ENCODE measurements at places on chromosomes 2 and 18.

- DNase-seq, result no peak
Measured at GRCh38 chr2:71129114-71129901, 721 bp downstream of the MCEE start.

- no peak for DNase-seq
Measured at GRCh38 chr18:46155641-46156051, 51.5 kb downstream of the HAUS1 start.

DNA sequence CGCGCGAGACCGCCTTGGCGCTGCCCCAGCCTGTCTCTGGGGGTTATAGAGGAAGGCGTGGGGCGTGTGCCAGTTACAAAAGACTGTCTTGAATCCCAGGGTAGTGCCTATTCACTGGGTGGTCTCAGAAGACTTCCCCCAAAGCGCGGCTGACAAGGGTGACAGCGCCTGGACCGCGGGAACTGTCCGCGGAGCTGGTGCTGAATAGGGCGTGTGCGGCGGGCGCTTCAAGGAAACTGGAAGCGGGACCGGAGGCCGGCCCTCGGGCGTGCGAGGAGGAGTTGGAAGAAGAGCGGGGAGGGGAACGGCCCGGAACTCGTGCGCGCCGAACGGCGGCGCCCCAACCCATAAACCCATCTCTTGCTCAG is 2.3 kb downstream of the EGR4 start:
- DNase-seq, result no peak

GRCh38 chr2:239197146-239197545 is 203.7 kb downstream of the HDAC4 start:
- DNase-seq, result no peak

DNA sequence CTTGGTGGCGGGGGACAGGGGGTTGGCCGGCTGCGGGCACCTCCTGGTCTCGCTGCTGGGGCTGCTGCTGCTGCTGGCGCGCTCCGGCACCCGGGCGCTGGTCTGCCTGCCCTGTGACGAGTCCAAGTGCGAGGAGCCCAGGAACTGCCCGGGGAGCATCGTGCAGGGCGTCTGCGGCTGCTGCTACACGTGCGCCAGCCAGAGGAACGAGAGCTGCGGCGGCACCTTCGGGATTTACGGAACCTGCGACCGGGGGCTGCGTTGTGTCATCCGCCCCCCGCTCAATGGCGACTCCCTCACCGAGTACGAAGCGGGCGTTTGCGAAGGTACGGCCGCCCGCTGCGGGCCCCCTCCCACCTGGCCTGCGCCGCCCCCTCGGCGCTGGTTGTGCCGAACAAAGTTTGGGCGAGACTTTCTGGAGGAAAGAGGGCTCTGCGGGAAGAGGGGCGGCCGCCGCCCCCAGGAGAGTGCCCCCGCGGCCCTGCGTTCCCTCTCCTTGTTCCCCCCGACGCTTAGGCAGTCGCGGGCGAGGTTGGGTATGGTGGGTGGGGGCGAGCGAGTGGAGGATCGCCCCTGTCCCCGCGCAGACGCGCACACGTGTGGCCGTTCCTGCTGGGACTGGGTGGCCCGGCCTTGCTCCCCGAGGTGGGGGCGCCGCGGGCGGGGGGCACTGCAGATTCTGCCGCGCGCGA is 866 bp downstream of the CRIM1 start:
- no peak for DNase-seq

DNA sequence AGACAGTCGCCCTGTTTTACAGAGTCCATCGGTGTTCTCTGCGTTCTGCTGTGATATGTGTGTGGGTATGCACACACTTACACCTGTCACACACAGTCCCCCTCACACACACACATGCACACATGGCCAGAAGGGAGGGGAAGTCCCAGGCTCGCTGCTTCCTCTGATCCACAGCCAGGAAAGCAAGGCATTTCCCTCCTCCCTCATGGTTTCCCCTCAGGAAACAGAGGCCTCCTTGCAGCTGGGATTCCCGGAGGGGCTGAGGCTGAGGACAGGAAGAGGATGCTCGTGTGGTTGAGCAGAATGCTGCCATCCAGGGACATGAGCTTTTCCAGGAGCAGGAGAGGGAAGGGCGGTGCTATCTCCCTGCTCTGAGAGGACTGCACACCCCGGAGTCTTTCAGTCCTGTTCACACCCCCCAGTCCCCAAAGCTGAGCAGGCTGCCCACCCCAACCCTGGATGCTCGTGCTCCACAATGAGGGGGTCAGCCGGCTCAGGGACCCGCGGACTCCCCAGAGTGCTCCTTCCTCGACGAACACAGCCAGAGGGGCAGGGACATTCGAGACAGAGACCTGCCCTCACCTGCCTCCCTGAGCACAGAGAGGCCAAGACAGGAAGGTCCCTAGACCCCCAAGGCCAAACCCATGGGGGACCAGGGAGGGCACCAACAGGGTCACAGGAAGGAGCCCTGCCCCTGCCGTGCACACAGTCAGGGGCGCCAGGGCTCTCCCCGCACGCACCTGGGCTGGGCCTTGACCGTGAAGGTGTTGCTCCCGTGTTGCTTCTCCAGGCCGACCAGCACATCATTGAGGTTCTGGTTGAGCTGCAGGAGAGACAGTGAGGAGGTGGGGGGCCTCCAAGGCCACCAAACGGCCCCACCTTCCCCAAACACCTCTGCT is 45.3 kb downstream of the BIN1 start:
- DNase-seq, result no peak

DNA sequence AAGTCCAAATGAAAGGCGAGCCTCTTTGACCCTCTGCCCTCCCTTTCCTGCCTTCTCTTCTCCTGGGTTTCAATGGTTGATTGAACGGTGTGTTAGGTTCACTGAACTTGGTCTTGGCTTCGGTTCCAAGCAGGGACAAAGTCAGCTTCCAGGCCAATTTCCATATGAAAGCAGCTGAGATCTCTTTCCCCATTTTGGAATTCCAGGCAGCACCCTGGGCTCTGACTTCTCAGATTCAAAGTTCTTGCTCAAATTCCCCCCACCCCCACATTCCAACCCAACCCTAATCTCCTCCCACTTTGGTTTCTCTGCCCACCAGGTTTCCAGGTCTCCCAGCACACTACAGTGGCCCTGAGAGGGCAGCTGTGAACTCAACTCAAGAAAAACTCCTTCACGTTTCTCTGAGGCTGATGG is 231.0 kb downstream of the INSIG2 start:
- no peak for DNase-seq

DNA sequence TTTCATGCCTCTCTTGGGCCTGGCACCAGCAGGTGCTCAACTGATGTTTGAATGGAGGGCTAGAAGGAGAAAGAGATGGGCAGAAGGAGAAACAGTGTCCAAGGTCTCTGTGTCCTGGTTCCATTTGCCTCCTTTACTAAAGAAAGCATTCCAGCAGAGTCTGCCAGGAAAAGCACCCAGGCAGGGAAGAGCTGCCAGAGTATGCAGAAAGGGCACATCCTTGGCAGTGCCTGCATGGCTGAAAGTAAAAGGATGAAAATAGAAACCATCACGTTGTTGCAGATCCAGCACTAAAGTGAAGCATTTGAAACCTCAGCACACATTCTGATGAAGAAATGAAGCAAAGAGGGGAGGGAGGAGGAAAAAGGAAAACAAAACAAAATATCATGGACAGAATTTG is 142.2 kb downstream of the ESCO1 start:
- DNase-seq, result no peak

DNA sequence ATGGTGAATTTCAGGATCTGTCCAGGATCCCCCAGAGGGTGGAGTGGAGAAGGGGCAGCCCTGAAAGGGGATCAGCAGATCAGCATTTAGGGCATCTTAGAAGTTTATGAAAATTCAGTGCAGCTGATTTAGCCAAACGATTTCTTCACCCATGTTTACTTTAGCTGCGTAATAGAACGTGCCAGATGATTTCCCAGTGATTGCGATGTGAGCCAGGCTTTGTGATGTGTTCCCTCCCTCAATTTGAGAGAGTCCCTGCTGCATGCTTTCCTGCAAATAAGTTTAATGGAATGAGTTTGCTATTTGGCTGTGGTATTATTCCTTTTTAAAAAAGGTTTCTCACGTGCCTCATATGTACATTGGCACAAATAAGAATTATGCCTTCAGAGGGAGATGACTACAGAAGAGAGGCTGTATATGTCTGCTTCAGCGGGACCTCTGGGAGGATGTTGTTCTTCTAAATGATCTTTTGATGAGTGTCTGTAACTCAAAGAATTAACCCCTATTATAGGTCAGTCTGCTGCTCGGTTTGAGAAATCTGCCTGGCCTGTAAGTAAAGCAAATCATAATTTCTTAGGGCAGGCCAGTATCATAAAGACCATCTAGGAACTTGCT is 111.9 kb downstream of the MRO start:
- DNase-seq, result no peak

GRCh38 chr2:18123211-18123570 is 244.7 kb downstream of the KCNS3 start:
- peak; percentile 44 for DNase-seq

DNA sequence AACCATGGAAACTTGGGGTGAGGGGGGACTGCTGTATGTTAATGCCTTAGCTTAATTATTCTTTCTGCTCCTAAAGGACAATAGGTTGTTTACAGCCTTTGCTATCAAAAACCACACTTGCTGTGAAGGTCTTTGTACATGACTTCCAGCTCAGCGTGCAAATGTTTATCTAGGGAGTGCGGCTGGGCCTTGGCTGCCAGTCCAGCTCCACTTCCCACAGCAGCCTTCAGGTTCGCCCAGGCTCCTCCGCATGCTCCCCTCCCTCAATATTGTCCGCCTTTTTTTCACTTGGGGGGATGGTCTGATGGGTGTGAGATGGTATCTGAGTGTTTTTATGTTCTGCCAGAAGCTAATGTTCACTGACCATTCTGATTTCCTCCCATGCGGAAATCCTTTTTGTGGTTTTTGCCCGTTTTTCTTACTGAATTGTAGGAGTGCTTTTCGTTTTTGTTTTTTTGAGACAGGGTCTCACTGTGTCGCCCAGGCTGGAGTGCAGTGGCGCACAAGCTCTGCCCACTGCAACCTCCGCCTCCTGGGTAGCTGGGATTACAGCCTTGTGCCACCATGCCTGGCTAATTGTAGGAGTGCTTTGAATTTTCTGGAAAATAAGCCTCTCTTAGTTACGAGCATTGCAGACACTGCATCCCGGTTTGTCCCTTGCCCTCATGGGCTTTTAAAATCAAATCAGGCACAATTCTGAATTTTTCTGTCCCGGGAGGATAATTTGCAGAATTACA is 28.8 kb downstream of the SH3BP4 start:
- no peak for DNase-seq
